ENCODE measurements at places on chromosomes 3 and 15. TPM values are rescaled to one million over a fixed set of nuclear protein-coding genes. Genes with fewer than 3 reads are reported as not detected.
A peak's percentile ranks its signal among the peaks of the same experiment; 100 is the strongest.

GRCh38 chr15:75640483-75641178 lies 607 bp upstream of the IMP3 start:
- DNase-seq, result no peak

DNA sequence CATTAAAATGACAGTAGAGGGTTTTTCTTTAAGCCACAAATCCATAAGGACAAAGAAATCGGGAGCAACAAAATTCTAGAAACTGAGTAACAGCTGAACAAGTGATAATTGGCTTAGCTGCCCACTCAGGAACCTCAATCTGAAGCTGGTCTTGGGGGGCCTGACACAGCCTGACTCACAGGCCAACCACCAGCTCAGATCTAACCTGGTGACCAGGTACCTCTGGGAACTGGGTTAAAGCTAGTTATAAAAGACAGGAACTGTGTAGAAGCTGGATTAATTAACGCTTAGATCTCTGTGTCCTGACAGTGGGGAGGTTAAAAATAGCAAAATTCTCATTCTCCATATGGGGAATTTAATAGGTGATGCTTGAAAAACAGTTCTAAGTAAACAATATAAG lies 161.9 kb downstream of the PLCL2 start:
- DNase-seq, result no peak

The UBA5 gene
- total RNA-seq, result 42.2 TPM

GRCh38 chr15:90412356-90413194 lies 24.5 kb downstream of the IQGAP1 start:
- DNase-seq, result no peak

- no peak for DNase-seq
Observed at GRCh38 chr3:861721-862120, 231.1 kb upstream of the CNTN6 start.

DNA sequence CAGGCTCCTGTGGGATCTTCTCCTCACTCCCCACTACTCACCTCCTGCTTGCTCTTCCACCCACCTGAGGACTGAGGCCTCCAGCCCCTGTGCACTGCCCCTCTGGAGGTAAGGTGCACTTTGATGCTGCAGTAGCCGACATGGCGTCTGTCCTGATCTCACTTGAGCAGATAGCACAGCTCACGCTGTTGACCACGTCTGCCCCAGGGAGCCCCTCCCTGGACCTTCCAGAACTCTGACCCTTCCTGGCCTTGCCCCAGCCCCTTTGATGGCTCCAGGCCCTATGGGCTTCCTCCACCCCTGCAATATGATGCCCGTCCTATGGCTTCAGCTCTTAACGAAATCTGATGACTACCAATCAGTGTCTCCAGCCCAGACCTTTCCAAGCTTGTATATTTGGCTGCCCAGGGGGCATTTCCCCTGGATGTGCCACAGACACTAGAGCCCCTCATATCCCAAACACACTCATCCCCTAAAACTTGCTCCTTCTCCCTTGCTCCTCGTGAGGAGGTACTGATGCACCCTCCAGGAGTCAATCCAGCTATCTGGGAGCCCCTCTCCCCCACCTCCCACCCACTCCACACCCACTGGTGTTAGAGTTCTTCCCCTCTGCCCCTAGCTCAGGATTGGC lies 27.1 kb downstream of the KY start:
- no peak for DNase-seq

The PLA2G4D gene
- total RNA-seq, result not detected

GRCh38 chr3:108153451-108153981 lies 62.7 kb upstream of the CD47 start:
- DNase-seq, result no peak

DNA sequence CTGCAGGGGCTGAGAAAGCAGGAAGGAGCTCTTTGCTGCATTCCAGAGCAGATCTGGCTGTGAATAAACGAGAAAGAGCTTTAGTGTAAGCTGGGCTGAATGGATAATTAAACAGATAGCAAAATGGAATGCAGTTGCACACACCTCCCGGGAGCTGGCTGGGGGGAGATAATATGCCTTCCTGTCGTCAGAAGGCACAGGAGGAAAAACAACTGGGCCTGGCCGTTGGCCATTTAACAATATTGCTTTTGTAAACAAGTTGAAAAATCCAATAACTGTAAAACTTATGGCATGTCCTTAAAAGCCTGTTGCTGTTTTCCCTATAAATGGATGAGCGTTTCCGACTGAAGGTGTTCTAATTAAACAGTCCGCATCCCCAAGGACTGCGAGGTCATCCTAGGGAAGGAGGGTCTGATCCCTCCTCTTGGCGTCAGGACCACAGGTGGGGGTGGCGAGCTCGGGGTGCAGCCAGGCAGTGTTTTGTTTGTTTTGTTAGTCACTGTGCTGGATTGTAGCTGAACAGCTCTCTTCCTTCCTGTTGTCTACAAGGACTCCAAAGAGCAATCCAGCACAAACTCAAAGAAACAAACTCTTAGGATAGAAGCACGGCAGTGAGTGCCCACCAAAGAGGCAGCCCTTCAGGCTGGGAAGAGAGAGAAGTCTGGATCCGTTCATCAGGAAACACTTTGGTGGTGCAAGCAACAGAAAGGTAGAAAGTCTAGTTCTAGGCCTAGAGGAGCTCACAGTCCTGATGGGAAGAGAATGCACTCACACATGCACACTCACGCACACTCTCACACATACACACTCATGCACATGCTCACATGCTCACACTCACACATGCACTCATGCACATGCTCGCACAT lies 133.4 kb upstream of the SMAD3 start:
- DNase-seq, result no peak

- DNase-seq, result peak; percentile 55
Observed at GRCh38 chr3:139937674-139938279, 2.8 kb downstream of the CLSTN2 start.

All from mesothelial cell of epicardium (in vitro differentiated cells).